ENCODE measurements at places on chromosomes 1 and 21. TPM values are rescaled to one million over a fixed set of nuclear protein-coding genes. Genes with fewer than 3 reads are reported as not detected.

DNA sequence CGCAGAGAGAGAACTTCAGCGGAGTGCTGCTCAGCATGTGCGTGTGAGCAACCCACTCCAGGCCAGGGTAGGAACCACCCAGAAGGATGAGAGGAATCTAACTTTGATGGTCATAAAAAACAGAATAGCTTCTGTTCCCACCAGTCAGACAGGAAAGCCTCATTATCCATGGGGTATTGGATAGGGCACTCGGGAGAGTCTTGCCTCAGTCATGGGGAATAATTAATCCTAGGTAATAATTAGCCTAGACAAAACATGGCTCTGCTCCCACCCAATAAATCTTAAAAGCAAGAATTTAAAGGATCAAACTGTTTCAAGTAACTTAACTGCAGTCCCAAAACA, 35.3 kb downstream of the LDLRAD1 start:
- DNase-seq = no peak

Gene RBM11
- total RNA-seq = 4.8 TPM

Gene DTL
- total RNA-seq = 11.6 TPM

- no peak for DNase-seq
These were observed 35.5 kb downstream of the MAN1C1 start for GRCh38 chr1:25651824-25652741.

- no peak for DNase-seq
These were observed 961 bp downstream of the RBM15 start for GRCh38 chr1:110340207-110340468.

Gene KRTAP21-2
- total RNA-seq = not detected

DNA sequence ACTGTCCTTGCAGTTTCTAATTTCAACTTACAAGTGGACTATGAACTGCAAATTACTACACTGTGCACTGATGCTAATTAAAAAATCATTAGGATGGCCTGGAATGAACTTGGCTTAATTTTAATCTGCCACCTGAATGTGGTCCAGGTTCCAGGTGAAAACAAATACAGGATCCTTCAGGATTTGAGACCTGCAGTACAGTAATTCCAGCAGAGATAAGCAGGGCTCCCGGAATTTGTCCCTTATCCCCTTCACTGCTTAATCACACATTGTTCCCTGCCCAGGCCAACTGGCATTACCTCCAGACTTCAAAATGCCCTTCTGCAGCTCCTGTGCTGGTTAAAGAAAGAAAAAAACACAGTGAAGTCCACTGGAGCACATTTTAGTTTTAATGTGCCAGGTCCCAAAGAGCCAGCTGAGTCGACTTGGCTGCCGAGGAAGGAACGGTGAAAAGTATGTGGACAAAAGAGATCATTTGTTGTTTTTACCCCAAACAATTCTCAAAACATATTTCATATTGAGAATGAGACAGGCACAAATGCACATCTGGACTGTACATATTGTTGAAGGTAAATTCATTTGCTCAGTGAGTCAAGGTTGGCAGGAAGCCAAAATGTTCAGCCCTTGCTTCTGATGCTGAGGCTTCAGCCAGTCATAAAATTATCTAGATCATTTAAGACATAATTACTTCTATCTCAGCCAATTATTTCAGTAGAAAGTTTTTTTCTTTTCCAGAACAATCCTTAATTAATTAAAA, 28.3 kb downstream of the DEGS1 start:
- DNase-seq = no peak

- DNase-seq = no peak
These were observed 7.0 kb upstream of the CELSR2 start for GRCh38 chr1:109242387-109242786.

DNA sequence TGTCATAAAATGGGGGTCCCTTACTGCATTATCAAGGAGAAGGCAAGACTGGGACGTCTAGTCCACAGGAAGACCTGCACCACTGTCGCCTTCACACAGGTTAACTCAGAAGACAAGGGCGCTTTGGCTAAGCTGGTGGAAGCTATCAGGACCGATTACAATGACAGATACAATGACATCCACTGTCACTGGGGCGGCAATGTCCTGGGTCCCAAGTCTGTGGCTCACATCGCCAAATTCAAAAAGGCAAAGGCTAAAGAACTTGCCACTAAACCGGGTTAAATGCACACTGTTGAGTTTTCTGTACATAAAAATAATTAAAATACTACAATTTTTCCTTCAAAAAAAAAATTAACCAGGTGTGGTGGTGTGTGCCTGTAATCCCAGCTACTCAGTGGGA, 22.1 kb downstream of the RASSF5 start:
- DNase-seq = no peak

Gene HSD11B1
- total RNA-seq = not detected

Data from endothelial cell (in vitro differentiated cells).